ENCODE measurements at places on chromosomes 13 and 19. TPM values are rescaled to one million over a fixed set of nuclear protein-coding genes. Genes with fewer than 3 reads are reported as not detected.

The IRGC gene
- not detected for total RNA-seq

The NLRP5 gene
- total RNA-seq: not detected

The C1QTNF9 gene
- not detected for total RNA-seq

The TEX26 gene
- not detected for total RNA-seq

The SIGLEC8 gene
- not detected for total RNA-seq

The ZNF880 gene
- 11.4 TPM for total RNA-seq

The ZNF470 gene
- total RNA-seq: 3.1 TPM

The BEST2 gene
- total RNA-seq: not detected

The DIRAS1 gene
- not detected for total RNA-seq

The CCL25 gene
- not detected for total RNA-seq

The DIAPH3 gene
- total RNA-seq: 9.1 TPM

The CYP2A7 gene
- total RNA-seq: not detected

The ICAM5 gene
- 0.56 TPM for total RNA-seq

The ZNF493 gene
- 27.5 TPM for total RNA-seq

The PPP1R13L gene
- total RNA-seq: 4.5 TPM

The SIGLEC12 gene
- not detected for total RNA-seq

The ZNF416 gene
- 3.8 TPM for total RNA-seq

The TMEM59L gene
- total RNA-seq: 0.27 TPM

The TEKTIP1 gene
- total RNA-seq: not detected

The MISP3 gene
- total RNA-seq: 0.09 TPM

The ICAM1 gene
- 44.2 TPM for total RNA-seq

The PSG6 gene
- not detected for total RNA-seq

The CGB1 gene
- total RNA-seq: not detected

The SMG9 gene
- total RNA-seq: 5.5 TPM

The MYO16 gene
- total RNA-seq: under 0.01 TPM

The SOX1 gene
- total RNA-seq: not detected

The KIR3DL2 gene
- not detected for total RNA-seq
